Activated CD8-positive, alpha-beta T cell treated with anti-CD3 and anti-CD28 coated beads for 36 hours (primary cell): ENCODE measurements at places on chromosomes 5 and 9. TPM values are rescaled to one million over a fixed set of nuclear protein-coding genes. Genes with fewer than 3 reads are reported as not detected.

Gene SPINK13
- not detected for total RNA-seq

Gene KIF4B
- total RNA-seq = 0.11 TPM

Gene OTP
- not detected for total RNA-seq

Gene FRMPD1
- not detected for total RNA-seq

Gene MYOZ3
- 0.20 TPM for total RNA-seq

Gene NUTM2G
- not detected for total RNA-seq

Gene NDUFS6
- total RNA-seq = 32.2 TPM

Gene PAEP
- total RNA-seq = not detected

Gene INSYN2B
- total RNA-seq = not detected

- no peak for DNase-seq
These were observed 170.1 kb downstream of the ADAMTS12 start for GRCh38 chr5:33721491-33722200.

DNA sequence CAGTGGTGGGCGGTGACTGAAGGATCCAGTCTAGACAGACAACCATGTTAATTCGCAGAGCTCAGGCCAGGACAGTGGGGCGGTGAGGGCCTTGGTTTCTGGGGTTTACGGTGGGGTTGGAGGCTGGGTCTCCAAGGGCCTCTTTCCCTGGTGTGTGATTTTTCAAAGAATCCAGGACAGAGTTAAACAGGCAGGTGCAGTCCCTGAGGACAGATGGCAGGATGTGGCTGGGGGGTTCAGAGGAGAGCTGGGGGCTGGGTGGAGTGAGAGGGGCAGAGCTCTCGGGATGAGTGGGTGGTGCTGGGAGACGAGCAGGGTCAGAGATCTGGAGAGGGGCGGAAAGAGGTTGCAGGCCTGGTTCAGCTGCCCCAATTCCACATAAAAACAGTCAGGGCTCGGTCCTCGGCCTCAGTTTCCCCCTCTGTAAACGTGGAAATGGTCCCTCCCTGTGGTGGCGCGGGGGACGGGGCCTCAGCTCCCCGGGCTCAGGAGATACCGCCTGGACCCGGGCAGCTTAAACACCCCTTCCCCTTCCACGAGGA is 145.9 kb downstream of the GAPVD1 start:
- no peak for DNase-seq

DNA sequence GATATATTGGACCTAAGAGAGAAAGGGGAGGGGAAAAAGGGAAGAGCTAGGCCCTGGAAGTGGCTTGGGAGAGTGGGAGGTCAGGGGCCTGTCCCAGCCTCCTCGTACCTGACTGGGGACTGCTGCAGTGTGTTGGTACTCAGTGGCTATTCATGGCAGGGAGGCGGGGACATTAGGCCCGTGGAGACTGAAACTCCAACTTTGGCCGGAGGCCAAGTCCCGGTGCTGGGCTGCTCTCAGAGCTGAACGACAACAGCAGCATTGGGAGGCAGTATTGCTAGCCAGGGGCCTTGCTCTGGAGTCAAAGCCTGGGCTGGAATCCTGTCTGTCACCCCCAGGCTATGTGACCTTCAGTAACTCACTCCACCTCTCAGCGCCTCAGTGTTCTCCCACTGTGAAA is 37.8 kb downstream of the NEURL1B start:
- no peak for DNase-seq

GRCh38 chr9:106891286-106891685 is 28.3 kb downstream of the ZNF462 start:
- DNase-seq = no peak

GRCh38 chr5:44943647-44944046 is 134.9 kb downstream of the MRPS30 start:
- no peak for DNase-seq

DNA sequence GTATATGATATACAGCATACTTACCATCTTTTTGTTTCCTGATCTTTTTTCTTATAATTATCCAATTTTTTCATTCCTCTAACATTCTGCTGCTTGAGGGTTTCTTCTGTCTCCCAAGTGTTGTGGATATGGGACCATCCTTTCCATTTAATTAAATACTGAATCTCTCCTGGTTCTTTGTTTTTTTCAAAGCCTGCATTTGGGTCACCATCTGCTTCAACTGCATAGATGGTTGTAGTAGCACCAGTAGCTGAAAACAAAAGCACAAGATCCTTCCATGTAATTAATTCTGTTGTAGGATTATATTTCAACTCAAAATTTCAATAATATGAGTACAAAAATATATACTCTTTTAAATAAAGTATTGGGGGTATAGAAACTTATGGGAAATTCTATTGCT is 29.4 kb downstream of the CHD1 start:
- no peak for DNase-seq

DNA sequence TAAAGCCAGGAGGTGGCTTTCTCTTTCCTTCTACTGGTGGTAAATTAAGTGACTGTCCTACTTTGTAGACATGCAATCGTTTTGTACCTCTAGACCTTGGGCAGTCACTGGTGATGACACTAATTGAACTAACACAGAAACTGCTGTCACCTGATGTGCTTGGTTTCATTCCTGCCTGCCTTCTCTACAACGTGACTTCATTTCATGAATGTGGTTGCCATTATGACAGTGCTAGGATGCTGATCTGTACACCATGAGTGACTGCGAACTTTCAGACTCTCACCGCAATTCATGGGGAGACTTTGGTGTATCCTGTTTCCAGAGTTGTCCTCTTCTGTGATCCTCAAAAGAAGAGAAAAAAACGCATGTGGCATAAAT is 47.5 kb downstream of the UBE2QL1 start:
- DNase-seq = peak; percentile 10

DNA sequence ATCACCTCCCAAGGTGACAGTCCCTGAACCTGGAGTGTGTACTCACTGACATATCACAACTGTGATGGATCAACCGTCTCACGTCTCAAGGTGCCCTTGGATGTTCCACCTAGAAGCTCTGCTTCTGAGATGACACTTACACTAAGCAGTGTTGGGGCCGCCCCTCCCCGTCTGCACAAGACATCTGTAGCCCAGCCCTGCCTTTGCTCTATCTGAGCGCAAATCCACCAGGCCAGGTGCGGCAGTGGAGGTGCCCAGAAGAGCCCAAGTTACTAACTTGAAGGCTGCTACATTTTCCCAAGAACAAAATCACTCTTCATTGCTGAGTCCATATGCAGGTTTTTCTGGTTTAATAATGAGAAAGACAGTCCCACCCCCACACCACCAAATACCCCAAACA is 148.3 kb downstream of the FSTL4 start:
- DNase-seq = no peak

DNA sequence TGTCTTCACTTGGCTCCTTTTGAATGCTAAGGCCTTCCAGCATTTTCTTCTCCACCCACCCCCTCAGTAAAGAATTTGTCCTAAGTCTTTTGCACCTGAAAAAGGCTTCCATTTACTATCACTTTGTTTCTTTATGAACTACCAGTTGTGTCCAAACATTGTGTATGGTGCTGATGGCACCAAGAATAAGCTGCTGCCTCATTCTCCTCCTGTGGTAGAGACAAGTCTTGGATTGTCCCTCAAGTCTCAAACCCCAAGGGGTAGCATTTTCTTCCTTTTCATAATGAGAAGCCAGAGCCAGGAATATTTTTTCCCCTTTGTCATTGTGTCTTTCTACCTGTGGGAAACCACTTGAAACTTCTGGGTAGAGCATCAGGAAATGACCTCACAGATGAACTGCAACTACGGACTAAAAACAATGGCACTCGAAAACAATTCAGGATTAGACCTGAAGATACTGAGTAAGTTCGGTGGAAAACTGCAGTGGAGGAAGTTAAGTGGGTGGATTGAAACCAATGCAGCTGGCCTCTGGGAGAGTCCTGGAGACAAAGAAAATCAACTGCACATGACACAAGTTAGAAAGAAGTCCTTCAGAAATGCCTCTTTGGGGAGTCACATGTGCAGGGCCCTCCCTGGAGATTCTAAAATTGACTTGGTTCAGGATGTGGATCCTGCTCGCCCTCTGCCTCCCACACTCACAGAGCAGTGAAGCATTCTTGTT is 80.5 kb downstream of the SH3RF2 start:
- DNase-seq = no peak

DNA sequence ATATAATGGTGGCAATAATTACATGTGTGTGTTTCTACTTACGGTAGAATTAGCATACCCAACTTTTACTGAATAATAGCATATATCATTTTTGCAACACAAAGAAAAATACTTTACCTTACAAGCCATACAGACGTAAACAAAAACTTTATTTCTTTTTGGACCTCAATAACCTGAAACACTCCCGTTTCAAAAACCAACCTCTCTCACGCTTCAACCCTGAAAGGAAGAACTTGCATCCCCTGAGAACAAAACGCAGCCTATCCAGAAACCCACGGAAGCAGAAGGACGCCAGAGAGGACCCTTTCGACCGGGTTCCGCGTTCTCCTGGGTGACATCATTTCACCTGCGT is at the start of gene RNF38:
Gene RNF38, minus strand, starts transcription at position 290 of the 352 bp plus-strand sequence. Its CDS starts 161 bp downstream, at position 129.
- no peak for DNase-seq

DNA sequence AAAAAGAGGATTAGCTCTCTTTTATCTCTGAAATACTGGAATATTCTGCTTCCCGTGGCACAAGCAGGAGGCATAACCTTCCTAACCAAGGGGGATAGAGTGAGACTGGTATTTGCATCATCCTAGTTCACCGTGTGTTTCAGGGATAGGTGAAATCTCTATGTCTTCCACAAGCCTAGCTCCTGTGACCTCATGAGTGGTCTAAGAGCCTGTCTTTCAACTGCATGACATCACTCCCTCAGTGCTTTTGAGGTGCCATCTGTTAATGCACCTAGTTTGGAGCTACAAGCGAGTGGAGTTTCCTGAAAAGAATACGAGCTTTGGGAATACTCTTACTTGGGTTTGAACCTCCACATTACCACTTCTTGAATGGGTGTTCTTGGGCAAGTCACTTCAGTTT is 181.8 kb downstream of the PAPPA start:
- no peak for DNase-seq

DNA sequence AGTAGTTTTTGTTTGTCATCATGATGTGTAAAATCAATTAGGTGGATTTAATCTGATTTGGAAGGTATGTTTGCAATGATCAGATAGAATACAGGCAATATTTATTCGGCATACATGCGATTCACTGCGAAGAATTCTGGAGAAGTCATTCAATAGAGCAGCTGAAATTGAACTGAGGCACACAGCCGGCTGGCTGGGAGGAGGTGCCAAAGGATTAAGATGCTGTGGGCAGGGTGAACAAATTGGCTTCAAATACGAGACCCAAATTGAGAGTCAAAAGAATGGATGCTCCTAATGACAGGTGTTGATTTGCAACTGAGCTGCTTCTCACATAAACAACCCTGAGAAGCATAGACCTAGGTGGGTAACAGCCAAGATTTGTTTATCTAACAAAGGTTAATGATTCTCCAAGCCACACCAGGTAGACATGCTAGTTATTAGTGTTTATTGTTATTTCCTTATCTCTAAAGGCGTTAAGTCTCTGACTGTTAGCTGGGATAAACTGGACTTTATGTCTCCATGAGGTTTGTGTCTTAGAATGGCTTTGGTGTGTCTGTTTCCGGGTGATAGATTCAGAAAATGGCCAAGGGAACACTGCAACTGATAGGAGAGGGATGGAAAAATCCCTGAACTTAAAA is 55.3 kb upstream of the CLINT1 start:
- no peak for DNase-seq

- DNase-seq = no peak
These were observed 63.5 kb upstream of the KLF9 start for GRCh38 chr9:70477907-70478480.

GRCh38 chr5:172769616-172770373 is 1.2 kb downstream of the DUSP1 start:
- no peak for DNase-seq

DNA sequence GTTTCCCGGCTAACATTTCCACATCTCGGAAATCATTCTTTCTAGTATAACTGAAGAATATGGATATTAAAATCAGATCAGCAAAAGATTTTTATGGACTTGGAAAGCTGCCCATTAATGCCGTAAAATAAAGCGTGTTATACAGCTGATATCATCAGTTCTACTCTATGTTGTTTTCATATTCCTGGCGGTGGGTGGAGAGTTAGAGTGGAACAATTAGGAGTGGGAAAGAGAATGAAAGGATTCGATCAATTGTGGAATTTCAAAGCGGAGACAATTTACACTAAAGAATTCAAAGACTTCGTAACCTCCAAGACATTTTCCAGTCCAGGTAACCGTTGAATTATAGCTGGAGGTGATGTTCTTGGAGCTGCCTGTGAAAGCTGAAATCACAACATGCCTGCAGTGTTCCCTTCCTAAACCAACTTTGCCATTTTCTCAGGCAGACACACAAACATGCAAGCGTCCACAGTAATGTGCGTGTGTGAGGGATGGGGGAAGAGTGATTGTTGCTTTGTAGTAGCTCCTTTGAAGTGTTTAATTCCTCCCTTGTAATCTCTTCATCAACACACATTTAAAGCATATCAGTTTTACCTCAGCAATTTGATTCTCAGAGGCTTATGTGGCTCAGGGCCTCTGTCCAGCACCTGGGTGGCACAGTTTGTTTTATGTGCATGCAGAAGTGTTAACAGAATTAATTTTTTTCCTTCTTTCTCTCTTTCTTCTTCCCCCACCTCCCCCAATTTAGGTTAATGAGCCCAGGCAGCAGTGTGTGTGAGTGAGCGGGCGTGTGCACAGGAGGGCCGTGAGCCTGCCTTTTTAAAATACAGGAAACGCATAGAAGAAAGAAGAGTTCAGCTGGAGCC is 544.1 kb downstream of the RAB3C start:
- DNase-seq = no peak

DNA sequence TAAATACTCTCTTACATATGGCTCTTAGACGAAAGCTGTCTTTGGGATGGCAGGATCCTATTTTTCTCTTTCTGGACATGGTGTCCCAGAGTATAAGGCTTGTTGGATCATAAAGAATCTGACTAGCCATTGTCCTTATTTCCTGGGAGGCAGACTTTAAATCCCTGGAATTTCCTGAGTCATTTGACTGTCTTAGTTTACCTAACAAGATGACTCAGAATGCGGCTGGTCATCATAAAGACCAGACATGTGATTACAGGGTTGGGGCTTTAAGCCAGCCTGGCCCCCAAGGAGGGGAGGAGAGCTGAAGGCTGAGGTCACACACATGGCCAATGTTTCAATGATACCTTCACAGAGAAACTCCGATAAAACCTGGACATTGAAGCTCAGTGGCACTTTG is 37.2 kb downstream of the FAM240B start:
- no peak for DNase-seq

- DNase-seq = no peak
These were observed 190.7 kb downstream of the FAM170A start for GRCh38 chr5:119820016-119820415.

GRCh38 chr5:3594510-3595005 is 1.1 kb upstream of the IRX1 start:
- no peak for DNase-seq

DNA sequence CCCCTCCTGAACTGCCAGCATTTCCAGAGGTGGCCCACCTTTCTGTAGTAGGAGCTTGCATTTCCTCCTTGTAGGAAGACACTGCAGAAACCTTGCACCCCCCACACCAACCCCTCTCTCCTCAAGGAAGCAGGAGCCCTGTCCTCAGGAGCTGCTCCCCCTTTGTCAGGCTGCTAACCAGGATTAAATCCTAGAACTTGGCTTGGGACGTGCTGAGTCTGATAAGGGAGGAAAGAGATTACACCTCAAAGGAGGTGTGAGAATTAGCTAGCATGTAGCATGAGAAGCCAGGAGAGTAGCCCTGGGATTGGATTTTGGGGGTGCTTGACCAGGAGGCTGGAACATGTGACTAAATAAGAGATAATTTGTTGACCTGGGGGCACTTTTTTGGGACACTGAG is 119.8 kb upstream of the ALDH1B1 start:
- no peak for DNase-seq
